ENCODE measurements at places on chromosomes 7 and 10. TPM values are rescaled to one million over a fixed set of nuclear protein-coding genes. Genes with fewer than 3 reads are reported as not detected.

DNA sequence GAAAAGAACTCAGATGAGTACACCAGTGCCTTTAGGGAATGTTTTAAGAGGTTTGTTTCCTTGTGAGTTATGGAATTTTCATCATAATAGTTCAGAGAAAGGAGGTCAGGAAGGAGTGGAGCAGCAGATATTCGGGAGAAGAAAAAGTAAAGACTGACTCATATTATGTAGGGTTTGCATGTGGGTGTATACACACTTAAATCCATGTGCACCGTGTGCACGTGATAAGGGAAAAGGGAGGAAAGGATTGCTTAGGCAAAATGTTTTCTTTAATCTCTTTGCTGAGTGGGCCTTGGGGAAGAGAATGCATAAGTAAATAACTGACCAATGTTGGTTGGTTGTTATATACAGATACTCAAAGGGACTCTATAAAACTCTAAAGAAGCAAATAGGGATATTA, 30.2 kb downstream of the PLCE1 start:
- DNase-seq = no peak

DNA sequence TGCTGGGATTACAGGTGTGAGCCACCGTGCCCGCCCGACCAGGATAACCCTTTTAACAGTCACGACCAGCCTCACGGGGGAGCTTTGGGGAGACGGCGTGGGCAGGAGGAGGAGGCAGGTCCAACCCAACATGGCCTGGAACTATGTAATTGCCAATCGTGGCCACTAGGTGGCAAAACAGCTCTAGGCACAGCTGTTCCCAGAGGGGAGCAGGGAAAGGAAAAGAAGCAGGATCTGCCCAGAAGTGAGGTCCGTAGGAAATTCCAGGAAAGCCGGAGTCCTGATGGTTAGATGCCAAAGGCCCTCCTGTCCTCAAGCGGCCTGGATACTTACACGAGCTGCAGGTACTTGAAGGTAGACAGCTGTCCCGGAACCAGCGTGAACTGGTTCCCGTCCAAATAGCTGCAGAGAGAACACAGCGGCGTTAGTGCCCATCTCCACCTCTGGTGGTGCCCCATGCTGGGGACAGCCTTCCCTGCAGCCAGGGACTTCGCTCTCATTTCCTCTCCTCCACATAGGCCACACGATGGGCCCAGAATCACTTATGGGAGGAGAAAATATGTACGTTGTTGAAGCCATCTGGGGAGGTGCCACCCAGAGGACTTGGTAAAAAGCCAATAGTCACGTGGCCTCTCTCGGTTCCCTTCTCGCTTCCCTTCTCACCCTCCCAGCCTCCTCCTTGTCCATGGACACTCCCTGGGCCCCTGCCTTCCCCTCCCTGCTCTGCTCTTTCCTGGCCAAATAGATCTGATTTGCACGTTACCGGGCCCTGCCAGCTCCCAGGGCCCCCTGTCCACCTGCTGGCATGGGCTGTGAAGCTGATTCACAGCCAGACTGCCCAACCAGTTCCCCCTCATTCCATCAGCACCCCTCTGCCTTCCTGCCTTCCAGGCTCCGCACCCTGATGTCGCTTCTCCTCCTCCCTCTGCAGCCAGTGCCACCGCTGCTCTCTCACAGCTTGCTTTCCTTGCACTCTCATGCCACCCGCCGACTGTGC, 148.1 kb downstream of the SLIT1 start:
- peak; percentile 79 for DNase-seq

DNA sequence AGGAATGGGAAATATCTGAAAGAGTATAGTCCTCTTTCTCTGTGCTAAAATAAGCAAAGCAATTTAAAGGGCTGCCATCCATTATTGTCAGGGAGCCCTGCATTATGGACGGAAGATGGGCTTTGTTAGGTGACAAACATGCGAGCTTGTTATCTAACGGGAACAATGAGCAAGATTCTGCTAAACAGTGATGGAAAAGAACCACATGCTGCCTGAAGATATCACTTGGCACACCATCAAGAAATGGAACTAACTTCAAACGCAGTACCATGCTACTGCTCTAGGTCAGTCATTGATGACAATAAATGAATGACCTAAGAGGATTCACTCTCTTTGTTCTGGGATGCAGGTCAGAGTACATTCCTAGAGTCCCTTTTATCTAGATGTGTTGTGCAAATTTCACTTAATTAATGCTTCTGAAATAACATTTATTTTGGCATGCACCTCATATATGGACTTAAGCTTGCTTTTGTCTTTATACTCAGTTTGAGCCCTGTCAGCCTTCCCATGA, 175.7 kb upstream of the PTN start:
- no peak for DNase-seq

Gene GPR15LG
- total RNA-seq = not detected

- DNase-seq = peak; percentile 83
These were observed 53.6 kb upstream of the TMEM72 start for GRCh38 chr10:44857363-44858016.

Gene KBTBD2
- total RNA-seq = 25.1 TPM

- no peak for DNase-seq
These were observed 2.9 kb downstream of the HYAL4 start for GRCh38 chr7:123847868-123848267.

Gene LIPF
- total RNA-seq = not detected

Gene LIPK
- total RNA-seq = not detected

DNA sequence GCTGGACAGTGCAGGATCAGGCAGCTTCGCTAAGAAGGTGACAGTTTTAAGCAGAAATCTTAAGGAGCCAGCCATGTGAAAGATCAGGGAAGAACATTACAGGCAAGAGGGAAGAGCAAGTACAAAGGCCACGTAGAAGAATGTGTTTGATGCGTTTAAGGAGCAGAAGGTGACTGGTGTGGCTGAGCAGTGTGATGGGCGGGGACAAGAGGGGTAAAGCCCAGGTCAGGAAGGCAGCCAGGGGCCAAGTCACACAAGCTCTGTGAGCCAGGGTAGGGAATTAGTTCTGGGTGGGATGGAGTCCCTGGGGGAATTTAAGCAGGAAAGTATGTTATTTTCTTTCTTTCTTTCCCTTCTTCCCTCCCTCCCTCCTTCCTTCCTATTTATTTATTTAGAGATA, 166.9 kb downstream of the SH3PXD2A start:
- no peak for DNase-seq

- DNase-seq = no peak
These were observed 50.2 kb downstream of the FRMPD2 start for GRCh38 chr10:48224296-48224695.

- no peak for DNase-seq
These were observed 476.5 kb downstream of the CALN1 start for GRCh38 chr7:71935674-71936073.

Gene BTBD16
- not detected for total RNA-seq

DNA sequence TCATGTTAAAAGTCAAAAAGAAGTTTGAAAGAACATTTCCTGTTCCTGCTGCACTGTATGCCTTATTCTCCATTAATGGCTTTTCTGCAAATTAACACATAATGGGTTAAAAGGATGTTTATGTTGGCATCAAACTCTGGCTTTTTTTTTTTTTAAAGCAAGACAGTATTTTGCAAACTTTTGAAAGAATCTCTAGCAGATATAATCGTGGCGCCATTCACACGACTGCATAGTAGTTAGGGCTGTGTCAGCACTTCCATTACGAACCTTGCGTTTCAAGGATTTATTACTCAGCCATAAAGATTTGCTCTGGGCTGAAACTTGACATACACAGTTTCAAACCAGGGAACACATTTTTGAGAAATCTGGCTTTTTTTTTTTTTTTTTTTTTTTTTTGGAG, 207.8 kb downstream of the DYNC1I1 start:
- no peak for DNase-seq

Gene HOXA2
- 0.11 TPM for total RNA-seq

DNA sequence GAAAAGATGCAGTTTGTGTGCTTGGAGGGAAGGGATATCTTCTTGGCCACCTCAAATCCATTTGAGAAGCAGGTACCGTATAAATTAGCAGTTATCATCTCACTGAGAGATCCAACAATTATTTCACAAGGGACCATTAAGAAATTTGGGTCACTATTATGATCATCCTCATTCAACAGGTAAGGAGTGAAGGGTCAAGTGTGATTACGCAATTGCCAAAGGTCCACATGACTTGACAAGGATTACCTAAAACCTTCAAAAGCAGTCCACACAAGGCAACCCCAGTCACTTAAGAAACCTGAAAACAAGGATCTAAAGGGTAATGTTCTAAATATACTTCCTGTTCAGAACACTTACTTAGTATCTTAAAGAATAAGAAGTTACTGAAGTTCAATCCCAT, 27.4 kb downstream of the CCDC6 start:
- DNase-seq = no peak

DNA sequence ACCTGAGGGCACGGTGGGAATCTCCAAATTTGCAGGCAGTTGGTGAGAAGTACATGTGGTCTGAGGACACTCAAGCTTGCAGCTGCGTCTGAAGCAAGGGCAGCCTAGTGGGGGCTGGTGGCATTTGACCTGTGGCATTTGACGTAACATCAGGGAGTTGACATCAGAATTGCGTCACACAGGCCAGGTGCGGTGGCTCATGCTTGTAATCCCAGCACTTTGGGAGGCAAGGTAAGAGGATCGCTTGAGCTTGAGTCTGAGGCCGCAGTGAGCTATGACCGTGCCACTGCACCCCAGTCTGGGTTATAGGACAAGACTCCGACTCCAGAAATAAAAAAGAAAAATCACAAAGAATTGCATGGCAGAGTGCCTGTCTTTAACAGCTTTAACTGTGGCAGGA, 25.6 kb upstream of the RBAK start:
- no peak for DNase-seq

Gene ZNHIT1
- total RNA-seq = 58.2 TPM

Gene FOXI2
- not detected for total RNA-seq

- no peak for DNase-seq
These were observed 669.8 kb upstream of the ANKRD30A start for GRCh38 chr10:36455526-36456133.

DNA sequence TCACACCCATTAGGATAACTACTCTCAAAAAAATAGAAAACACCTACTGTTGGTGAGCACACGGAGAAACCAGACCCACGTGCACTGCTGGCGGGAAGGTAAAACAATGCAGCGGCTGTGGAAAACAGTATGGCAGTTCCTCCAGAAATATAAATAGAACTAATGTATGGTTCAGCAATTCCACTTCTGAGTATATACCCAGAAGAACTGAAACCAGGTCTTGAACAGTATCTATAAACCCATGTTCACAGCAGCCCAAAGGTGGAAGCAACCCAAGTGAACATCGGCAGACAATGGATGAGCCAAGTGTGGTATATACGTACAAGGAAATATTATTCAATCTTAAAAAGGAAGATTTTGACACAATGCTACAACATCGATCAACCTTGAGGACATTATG, 164.7 kb downstream of the ZMYND11 start:
- no peak for DNase-seq

GRCh38 chr10:132893090-132893489, 49.3 kb downstream of the CFAP46 start:
- DNase-seq = no peak

Gene CDC14C
- not detected for total RNA-seq

DNA sequence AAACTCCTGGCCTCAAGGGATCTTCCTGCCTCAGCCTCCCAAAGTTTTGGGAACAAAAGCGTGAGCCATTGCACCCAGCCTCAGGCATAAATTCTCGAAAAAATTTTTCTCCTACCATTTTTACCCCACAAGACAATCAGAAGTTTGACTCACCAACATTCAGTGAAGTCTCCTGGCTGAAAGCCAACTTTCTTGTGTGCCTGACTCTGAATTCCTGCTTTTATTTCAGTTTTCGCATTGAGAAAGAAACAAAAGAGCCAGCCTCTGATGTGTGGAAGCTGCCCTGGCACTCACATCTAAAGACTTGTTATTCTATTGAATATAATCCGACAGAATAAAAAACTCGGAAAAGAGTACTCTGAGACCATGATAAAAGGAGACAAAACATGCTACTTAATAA, 402.9 kb downstream of the MAGI2 start:
- DNase-seq = no peak

DNA sequence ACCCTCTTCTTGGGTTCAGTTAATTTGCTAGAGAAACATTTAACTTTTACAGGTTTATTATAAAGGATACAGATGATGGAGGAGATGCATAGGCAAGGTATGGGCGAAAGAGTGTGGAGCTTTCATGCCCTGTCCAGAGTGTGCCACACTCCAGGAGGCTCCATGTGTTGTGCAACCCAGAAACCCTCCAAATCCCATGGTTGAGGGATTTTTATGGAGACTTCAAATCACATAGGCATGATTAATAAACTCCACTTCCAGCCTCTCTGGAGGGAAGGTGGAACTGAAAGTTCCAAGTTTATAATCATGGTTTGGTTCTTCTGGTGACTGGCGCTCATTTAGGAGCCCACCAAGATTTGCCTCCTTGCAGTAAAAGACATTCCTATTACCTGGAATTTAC, 159.9 kb downstream of the PHTF2 start:
- DNase-seq = no peak

Gene CCDC201
- not detected for total RNA-seq

Gene CYP3A5
- total RNA-seq = not detected

Gene RHOBTB1
- total RNA-seq = 13.0 TPM

Gene TAS2R5
- 0.27 TPM for total RNA-seq
